ENCODE measurements at places on chromosomes 11 and 22.

DNA sequence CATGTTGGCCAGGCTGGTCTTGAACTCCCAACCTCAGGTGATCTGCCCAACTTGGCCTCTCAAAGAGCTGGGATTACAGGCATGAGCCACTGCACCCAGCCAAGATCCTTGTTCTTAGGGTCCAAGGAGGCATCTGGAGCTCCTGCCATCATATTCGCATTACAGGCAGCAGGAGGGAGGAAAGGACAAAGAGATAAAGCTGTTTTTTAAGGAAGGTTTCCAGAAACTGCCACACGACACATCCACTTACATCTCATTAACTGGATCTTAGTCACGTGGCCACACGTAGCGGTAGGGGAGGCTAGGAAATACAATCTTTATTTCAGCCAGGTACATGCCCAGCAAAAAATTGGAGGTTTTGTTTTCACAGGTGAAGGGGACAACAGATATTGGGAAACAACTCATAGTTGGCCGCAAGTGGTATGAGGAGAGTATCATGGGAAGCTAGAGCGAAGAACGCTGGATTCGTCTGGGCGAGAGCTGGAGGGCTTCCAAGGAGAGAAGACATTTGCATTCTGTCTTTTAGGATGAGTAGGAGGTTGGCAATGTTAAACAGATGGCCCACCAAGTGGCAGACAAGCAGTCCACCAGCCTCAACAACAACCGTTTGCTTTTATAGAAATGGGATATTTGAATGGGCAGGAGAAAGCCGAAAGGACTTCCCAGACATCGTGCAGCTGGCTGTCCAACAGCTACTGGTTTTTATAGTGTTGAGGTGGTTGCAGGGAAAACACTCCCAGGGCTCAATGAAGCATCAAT, 39.2 kb upstream of the DMC1 start:
- DNase-seq = no peak

- DNase-seq = peak; percentile 89
Observed at GRCh38 chr11:17801166-17801565, 66.6 kb downstream of the KCNC1 start.

- no peak for DNase-seq
Observed at GRCh38 chr11:35740061-35740799, 77.7 kb downstream of the TRIM44 start.

- no peak for DNase-seq
Observed at GRCh38 chr22:20093418-20094196, 13.6 kb downstream of the DGCR8 start.

GRCh38 chr11:10844356-10844755, 13.5 kb downstream of the ZBED5 start:
- DNase-seq = no peak

DNA sequence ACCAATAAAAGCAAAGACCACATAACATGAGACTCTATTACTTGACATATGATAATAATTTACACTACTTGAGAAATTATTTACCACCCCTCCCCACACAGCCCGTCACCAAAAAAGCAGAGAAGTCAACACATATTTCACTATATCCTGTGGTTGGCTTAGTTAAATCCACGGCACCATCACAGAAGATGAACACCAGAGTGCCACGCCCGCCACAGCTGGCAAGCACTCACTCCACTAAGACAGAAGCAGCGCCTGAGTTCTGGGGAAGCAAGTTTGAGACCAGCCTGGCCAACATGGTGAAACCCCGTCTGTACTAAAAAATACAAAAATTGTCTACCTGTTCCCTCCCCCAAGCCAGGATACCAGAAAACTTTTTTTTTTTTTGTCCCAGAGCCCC, 53.1 kb downstream of the PACSIN2 start:
- DNase-seq = no peak

GRCh38 chr11:37747121-37747520, 1149.1 kb upstream of the RAG2 start:
- DNase-seq = no peak

- peak; percentile 72 for DNase-seq
Observed at GRCh38 chr22:36156515-36157419, 3.8 kb downstream of the APOL3 start.

GRCh38 chr11:118128721-118129470, 23.7 kb downstream of the SCN4B start:
- no peak for DNase-seq

DNA sequence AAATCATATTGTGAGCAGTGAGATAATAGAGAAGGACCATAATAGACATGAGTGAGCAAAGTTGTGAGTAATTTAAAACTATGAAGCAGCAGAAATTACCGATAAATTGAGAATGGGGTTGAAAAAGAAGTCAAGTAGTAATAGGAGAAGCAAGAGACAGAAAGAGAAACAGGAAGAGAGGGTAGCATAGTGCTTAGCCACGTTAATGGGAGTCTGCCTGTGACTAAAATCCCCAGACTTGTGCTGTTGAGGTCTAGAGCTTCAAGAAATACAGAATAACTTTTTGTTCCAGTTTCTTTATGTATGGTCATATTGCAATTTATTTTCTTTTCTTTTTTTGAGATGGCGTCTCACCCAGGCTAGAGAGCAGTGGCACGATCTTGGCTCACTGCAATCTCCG, 368.7 kb downstream of the METTL15 start:
- no peak for DNase-seq

- DNase-seq = no peak
Observed at GRCh38 chr11:114307524-114308203, 11.5 kb downstream of the NNMT start.

GRCh38 chr11:71581826-71582225, 849 bp downstream of the KRTAP5-11 start:
- DNase-seq = no peak

DNA sequence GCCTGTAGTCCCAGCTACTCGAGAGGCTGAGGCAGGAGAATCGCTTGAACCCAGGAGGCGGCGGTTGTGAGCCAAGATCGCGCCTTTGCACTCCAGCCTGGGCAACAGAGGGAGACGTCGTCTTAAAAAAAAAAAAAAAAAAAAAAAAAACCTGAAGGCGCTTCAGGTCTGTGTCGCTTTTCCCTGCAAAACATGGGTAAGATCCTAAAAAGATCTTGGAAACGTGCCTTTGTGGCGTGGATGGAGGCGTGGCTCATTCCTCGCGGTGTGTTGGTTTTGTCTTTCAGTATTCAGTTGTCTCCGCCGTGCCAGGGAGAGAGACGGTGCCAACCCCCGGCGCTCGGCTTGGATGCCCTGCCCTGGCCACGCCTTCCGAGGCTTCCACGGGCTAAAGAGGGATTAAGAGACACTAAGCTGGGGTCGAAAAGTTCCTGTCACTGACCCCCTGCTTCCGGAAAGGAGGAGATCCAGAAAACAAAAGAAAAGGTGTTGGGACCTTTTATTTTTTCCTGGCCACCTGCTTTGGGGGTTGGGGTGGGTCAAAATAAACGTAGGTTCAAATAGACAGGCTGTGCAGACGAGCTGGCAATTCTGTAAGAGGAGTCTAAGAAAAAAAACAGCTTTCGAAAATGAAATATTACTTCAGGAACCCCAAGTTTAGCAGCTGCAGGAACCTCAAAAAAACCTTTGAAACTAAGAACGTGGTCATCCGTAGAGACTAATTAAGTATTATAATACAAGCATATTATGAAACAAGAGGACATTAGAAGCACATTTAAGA, 1.1 kb upstream of the SLC35F2 start:
- peak; percentile 53 for DNase-seq

GRCh38 chr11:36792996-36793914, 195.2 kb upstream of the RAG2 start:
- DNase-seq = peak; percentile 45

GRCh38 chr11:113528982-113529381, 53.8 kb upstream of the DRD2 start:
- no peak for DNase-seq

Measured in GM23338 (cell line).